Panc1 (cell line): ENCODE measurements at places on chromosomes 12 and 14. TPM values are rescaled to one million over a fixed set of nuclear protein-coding genes. Genes with fewer than 3 reads are reported as not detected.

DNA sequence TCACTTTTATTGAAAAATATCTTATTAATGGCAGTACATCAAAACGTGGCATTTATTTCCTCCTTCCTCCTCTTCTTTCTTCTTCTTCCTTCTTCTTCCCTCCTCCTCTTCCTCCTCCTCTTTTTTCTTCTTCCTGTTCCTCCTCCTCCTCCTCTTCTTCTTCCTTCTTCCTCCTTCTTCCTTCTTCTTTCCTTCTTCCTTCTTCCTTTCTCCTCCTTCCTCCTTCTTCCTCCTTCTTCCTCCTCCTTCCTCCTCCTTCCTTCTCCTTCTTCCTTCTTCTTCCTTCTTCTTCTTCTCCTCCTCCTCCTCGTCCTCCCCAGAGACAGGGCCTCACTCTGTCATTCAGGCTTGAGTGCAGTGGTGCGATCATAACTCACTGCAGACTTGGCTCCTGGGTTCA lies 457.2 kb downstream of the AEBP2 start:
- no peak for DNase-seq
- H3K4me1 ChIP-seq = no peaks in the 10 kb centered on the region
- H3K27me3 ChIP-seq = no peaks in the 10 kb centered on the region
- H3K36me3 ChIP-seq = no peaks in the 10 kb centered on the region

DNA sequence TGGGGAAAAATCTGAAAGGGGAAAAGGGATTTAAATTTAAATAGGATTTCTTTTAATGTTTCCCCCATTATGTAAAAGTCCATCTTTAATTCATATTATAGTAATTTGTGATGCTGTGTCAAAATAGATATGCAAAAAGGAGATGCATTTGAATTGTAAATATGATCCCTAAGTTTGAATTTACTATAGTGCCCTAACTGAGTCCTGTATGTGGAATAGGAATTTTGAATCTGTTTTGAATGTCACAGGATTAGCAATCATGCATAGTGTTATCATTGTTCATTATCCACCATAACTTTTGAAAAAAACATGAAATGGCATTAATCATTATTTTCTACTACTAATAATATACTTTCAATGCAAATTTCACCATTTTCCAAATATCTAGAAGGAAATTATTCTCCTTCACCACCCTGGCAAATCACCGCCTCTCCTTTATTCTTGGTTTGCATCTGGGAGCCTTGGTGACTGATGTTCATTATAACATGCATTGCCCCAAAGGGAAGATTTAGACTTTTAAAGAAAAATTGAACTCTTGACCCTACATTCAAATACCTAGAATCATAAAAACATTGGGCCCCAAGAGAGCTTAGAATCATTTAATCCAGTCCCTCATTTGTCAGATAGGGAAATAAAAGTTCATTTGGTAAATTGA lies 341.5 kb upstream of the TMPO start:
- no peaks in the 10 kb centered on the region for H3K27me3 ChIP-seq
- no peak for DNase-seq
- no peak overlapping the region for H3K4me3 ChIP-seq
- H3K4me1 ChIP-seq = no peaks in the 10 kb centered on the region

Gene CD163L1
- not detected for total RNA-seq

Gene SUSD6
- 10.9 TPM for total RNA-seq

DNA sequence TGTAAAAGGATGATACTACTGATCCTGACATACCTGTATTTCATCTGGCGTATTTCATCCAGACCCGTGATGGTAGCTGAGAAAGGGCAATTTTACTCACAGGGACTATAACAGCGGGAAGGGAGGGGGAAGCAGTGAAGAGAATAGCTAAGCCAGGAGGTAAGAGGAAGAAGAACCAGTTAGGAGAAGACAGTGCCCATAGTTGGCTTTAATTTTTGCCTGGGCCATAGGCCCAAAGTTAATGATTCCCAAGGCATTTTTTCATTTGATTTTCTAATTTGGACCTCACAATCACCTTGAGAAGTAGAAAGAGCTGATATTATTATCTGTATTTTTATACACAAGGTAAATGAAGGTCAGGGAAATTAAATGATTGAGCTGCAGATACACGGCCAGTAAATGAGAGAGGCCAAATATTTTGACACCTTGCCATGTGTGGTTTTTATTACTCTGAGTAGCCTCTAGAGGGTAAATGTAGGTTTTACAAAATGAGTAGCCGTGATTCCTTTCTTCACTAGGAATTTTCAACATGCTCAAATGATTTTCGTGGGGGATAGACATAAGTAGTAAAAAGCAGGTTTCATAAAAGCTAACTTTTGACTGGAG lies 382.2 kb downstream of the FUT8 start:
- no peaks in the 10 kb centered on the region for H3K36me3 ChIP-seq
- no peaks in the 10 kb centered on the region for H3K27me3 ChIP-seq
- H3K27ac ChIP-seq = no peak overlapping the region
- H3K4me1 ChIP-seq = no peaks in the 10 kb centered on the region
- DNase-seq = no peak

Gene BCL11B
- 0.23 TPM for total RNA-seq

GRCh38 chr12:95857799-95858198 lies 953 bp upstream of the SNRPF start:
- DNase-seq = no peak
- H3K36me3 ChIP-seq = peaks cover 12% of the 10 kb centered on the region
- H3K27ac ChIP-seq = peak overlapping the region; percentile 37
- peaks cover 9% of the 10 kb centered on the region; the same call in 1 of the 2 replicates for H3K4me1 ChIP-seq

Gene ITGA7
- total RNA-seq = 2.5 TPM

- no peak overlapping the region for H3K27ac ChIP-seq
- H3K4me3 ChIP-seq = no peak overlapping the region
- DNase-seq = no peak
- no peaks in the 10 kb centered on the region for H3K27me3 ChIP-seq
- no peaks in the 10 kb centered on the region for H3K4me1 ChIP-seq
Observed at GRCh38 chr14:60008042-60008441, 83.7 kb upstream of the PCNX4 start.

DNA sequence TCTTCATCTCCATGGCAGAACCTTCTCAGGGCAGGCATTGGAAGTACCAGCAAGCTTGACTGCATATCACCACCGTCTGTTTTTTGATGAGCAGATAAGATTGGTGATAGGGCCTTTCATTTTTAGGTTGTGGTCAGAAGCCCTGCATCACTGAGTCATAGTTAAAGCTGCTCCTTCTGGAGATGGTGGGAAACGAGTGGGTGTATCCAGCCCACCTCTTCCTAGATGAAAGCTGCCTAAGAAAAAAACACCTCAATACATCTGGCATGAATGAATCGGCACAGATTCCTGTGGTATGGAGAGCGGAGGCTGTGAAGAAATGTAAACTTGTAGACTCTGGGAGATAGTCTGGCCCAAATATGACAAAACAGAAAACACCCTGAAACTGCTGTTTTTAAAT lies 248.7 kb upstream of the EGLN3 start:
- no peaks in the 10 kb centered on the region for H3K36me3 ChIP-seq
- H3K4me3 ChIP-seq = no peak overlapping the region
- no peak overlapping the region for H3K27ac ChIP-seq
- no peak for DNase-seq

DNA sequence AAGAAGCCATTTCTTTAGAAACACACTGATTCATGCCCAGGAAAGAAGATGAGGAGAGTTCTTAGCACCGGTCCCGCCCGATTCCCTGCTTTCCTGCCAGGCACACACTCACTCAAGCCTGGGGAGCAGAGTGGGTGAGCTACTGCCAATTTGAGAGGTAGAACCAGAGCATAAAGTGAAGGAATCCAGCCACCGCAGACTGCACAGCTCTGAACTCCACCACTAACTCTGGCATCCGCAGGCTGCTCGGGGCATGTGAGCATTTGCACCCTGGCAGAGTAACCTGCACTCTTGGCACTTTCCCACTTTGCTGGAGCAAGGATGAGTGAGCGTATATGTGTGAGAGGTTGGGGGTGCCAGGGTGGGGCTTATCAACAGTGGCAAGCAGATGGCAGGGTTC lies 4.0 kb upstream of the SYNDIG1L start:
- H3K4me1 ChIP-seq = no peaks in the 10 kb centered on the region
- H3K27ac ChIP-seq = no peak overlapping the region
- no peak overlapping the region for H3K4me3 ChIP-seq
- no peak for DNase-seq
- no peaks in the 10 kb centered on the region; the same call in 1 of the 2 replicates for H3K36me3 ChIP-seq

DNA sequence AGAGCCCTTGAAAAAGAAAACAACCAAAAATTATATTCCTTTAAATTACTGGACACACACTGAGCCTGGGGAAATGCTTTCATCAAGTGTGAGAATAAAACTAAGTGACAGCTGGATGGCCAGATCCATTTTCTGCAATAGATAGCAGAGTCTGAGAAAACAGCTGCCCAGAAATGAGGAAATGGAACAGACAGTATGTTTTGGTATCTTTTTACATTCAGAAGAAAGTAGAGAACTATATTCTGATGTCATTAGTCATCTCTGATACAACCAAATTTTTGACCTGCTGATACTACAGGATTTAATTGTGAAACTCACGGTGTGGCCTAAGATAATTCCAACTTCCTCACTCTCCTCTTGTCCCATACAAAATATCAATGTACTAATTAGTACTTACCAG lies 78.2 kb downstream of the HMGA2 start:
- H3K4me1 ChIP-seq = peaks cover 78% of the 10 kb centered on the region
- H3K27ac ChIP-seq = peak overlapping the region; percentile 100
- no peak for DNase-seq
- H3K27me3 ChIP-seq = no peaks in the 10 kb centered on the region
- no peak overlapping the region for H3K4me3 ChIP-seq
- no peaks in the 10 kb centered on the region; the same call in 1 of the 2 replicates for H3K36me3 ChIP-seq

Gene GPR84
- total RNA-seq = not detected

- H3K36me3 ChIP-seq = no peaks in the 10 kb centered on the region
- DNase-seq = no peak
Observed at GRCh38 chr14:72178517-72178916, 246.3 kb downstream of the RGS6 start.

- no peak for DNase-seq
- H3K36me3 ChIP-seq = no peaks in the 10 kb centered on the region
- H3K4me3 ChIP-seq = no peak overlapping the region
- H3K4me1 ChIP-seq = no peaks in the 10 kb centered on the region
- H3K27ac ChIP-seq = no peak overlapping the region
Observed at GRCh38 chr12:108581311-108582227, 16.3 kb downstream of the TMEM119 start.

- no peaks in the 10 kb centered on the region for H3K36me3 ChIP-seq
- H3K4me1 ChIP-seq = peaks cover 5% of the 10 kb centered on the region; the same call in 1 of the 2 replicates
- H3K4me3 ChIP-seq = no peak overlapping the region
- H3K27me3 ChIP-seq = no peaks in the 10 kb centered on the region
- H3K27ac ChIP-seq = peak overlapping the region; percentile 61; the same call in 1 of the 2 replicates
Observed at GRCh38 chr12:60172266-60173211, 576.7 kb downstream of the SLC16A7 start.
